ENCODE measurements at places on chromosomes 2 and 18.

DNA sequence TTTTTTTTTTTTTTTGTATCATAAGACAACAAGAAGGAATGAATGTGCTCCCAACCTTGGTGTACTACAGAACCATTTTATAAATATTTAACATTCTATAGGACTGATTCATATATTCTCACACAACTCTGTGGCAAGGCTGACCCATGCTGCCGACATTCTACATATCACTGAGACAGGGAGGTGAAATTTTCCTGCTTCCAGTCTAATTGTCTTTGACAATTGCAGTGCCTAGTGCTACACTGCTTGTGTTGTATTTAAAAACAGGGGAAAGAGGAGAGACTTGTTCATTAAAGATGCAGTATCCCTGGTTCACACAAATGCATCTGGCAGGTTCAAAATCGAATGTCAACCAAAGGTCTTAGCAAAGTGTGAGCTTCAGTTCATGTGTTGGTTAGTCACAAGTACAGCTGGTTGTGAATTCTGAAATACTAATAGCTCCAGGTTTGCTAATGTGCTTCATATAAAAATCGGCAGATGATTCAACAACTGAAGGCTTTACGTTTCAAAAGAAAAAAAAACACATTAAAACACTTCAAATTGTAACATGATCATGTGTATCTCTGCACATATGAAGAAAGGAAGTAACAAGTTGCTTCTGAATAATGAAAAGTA lies 130.8 kb downstream of the FIGN start:
- DNase-seq: no peak

- no peak for DNase-seq
Measured at GRCh38 chr18:31876707-31877106, 66.2 kb downstream of the TRAPPC8 start.

DNA sequence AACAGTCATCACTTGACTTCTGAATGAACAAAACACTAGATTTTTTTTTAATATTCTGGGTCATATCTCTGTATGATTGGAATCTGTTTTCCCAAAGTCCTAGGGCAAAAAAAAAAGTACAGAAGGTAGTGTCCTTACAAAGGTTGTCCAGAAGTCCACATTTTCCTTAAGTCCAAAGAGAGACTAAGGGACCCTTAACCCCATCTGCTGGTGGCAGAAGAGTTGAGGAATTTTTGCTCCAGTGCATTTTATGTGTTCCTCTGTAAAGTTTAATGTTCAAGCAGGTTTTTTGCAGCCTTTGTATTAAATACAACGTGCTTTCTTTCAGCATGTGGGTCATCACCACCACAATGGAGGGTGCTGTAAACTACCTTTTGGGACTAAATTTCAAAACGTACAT lies 215.9 kb downstream of the SP3 start:
- no peak for DNase-seq

GRCh38 chr18:66632756-66633155 lies 28.9 kb upstream of the CDH19 start:
- DNase-seq: no peak

- peak; percentile 52 for DNase-seq
Measured at GRCh38 chr18:35730691-35731370, 149.3 kb downstream of the GALNT1 start.

GRCh38 chr2:10486601-10487079 lies 38.5 kb upstream of the ODC1 start:
- DNase-seq: peak; percentile 60

DNA sequence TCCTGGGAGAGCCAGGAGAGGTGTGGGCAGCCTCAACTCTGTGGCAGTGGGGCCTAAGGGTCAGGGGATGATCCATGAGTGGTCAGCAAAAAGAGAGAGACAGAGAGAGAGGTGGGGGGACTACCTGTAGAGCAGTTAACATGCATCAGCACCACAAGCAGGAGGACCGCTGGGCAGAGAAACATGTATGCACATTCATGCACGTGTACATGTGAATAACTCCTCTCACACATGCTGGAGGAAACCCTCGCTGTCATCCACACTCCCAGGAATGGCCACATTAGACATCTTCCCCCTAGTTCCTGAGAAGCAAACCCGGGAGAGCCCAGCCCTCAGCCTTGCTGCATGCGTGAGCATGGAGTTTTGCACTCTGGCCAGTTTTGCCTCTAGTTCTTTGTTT lies 166.1 kb downstream of the SMAD7 start:
- DNase-seq: no peak

- DNase-seq: no peak
Measured at GRCh38 chr2:62663411-62663810, 42.1 kb upstream of the EHBP1 start.

DNA sequence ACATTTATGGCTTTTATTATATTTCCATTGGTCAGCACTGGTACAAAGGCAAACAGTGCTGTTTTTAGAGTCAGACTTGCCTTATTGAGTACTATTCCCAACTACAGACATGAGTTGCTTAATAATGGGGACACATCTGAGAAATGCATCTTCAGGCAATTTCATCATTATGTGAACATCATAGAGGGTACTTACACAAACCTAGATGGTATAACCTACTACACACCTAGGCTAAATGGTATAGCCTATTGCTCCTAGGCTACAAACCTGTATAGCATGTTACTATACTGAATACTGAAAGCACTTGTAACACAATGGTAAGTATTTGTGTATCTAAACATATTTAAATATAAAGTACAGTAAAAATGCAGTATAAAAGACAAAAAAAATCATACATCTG lies 36.4 kb downstream of the OLA1 start:
- no peak for DNase-seq

DNA sequence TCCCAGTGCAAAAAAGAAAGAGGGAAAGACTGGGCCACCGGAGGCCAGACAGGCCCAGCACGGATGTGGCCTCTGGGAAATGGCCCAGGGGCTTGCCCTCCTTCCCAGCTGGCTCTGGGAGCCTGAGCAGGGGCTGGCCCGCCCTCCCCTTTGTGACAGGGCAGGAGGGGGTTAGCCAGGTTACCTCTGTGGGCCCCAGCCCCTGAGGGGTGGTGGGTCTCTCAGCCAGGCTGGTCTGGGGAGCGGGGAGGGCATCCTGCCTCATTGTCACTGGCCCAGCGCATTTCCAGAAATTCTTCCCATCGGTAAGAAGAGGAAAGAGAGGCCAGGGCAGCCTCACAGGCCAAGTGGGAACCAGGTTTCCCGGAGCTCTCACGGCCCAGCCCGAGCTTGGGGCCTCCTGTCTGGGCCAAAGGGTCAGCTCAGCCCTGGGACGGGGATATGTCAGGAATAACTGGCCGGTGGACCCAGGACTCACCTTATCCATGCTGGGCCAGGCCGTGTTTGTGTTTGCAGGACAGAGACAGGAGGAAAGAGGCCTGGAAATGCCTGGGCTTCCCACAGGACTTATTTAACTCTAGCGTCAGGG lies 182.2 kb downstream of the ZFP36L2 start:
- no peak for DNase-seq

GRCh38 chr2:235047171-235048160 lies 95.6 kb downstream of the SH3BP4 start:
- DNase-seq: no peak

GRCh38 chr18:63753676-63754075 lies 21.5 kb upstream of the SERPINB7 start:
- DNase-seq: no peak

DNA sequence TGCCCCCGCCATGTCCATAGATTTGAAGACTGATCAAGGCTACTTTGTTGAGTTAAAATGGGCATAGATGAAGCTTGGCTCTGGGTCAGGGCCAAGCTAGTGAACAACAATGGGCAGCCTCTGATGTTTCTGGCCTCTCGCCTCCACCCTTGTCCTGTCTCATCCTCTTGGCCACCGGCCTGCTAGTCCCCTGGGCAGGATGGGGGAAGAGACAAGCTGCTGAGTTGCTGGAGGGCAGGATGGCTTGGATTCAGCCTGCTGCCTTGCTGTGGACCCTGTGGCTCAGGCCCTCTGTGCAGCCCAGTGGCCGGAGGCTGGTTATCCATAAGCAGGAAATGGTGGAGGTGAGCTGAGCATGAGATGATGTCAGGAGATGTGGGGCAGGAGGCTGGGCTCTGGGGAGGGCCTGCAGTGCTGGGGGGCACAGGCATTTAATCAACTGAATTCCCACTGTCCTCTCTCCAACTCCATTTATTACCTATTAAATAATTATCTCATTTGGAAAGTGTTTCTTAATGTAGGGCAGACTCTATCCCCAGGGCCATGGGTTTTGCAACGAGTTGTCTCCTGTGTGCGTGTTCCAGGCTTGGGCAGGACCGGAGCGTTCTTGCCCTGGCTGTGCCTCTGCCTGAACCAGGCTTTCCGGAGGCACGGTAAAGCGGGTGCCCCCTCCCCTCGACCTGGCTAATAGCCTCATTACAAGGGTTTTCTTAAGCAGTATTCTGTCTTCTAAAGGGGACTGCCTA lies 122.9 kb downstream of the GLI2 start:
- no peak for DNase-seq

DNA sequence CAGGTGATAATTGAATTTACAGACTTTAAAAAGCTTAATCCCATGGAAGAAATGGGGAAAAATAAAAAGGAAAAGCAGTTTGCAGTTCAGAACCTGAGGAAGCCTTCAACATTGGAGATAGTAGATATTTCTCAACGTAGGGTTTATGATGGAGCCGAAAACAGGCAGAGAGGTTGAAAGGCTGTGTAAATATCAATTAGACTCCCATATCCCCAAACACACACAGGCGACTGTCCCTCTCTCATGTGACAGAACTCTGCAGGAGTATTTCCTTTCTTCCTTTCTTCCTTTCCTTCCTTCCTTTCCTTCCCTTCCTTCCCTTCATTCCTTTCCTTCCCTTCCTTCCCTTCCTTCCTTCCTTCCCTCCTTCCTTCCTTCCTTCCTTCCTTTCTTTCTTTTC lies 406.5 kb downstream of the LPIN1 start:
- no peak for DNase-seq

GRCh38 chr2:111634050-111634794 lies 249.8 kb downstream of the ANAPC1 start:
- DNase-seq: no peak

GRCh38 chr2:203461746-203462145 lies 73.4 kb downstream of the RAPH1 start:
- DNase-seq: no peak

DNA sequence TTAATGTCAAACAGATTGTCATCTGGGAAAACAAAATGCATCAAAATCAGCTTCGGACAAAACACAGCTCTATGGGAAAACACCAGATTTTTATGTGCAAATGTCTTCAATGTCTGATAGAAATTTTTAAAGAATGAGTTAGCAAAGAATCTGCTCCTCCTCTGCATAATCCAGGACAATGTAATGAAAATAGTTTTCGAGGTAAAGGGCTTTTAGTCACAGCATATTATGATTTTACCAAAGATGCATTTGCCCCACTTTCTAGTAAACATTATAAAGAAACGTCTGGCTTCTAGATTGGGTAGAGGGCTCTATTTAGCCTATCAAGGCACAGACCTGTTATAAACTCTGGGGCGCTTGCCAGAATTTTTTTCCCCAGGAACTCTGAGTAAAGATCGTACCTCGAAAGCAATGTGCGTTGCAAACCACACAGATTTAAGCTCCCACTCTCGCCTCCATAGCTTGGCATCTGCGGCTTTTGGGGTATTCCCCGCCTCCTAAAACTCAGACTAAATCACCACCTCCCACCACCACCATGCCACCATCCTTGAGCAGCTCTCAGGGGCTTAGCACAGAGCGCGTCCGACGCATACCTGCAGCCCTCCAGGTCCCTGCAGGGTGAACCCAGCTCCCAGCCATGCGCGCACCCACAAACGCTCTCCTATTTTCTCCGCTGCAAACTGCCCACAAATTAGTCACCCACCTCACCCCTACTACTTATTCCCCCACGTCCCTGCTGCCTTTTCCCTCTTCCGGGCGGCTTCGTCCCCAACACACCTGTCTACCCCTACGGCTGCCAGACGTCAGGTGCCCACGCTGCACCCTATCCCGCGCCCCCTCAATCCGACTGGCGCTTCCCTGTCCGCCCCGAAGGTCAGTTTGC lies 829 bp downstream of the ACVR1C start:
- no peak for DNase-seq

- no peak for DNase-seq
Measured at GRCh38 chr18:31702449-31702848, 18.1 kb upstream of the B4GALT6 start.

DNA sequence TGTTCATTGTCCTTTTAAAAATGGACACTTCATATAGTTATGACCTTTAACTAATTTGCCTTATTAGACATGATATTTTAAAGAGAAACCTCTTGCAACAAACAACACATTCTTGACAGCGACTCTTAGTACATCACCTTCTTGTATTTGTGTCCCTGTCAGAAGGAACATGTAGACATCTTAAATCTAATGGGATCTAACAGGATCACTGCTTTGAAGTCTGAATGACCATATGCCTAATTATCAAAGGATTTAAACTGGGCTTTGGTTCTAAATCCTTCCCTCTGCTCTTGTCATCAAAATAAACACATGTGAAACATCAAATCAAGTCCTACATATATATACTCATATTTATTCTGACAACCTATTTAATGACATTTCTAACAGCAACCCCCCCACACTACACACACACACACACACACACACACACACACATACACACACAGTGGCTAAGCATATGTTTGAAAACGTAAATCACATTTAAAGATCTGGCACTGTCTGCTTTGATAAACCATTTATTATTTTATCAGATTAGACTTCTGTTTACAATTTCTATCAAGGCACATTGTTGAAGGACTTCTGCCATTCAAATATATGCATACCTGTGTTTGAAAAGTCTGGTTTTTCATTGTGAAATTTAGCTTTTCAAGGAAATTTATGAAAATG lies 4.2 kb downstream of the GALNT13 start:
- DNase-seq: no peak
